ENCODE measurements at places on chromosomes 2 and 18. TPM values are rescaled to one million over a fixed set of nuclear protein-coding genes. Genes with fewer than 3 reads are reported as not detected.

- DNase-seq = no peak
Measured at GRCh38 chr2:100615471-100615870, 52.7 kb downstream of the PDCL3 start.

DNA sequence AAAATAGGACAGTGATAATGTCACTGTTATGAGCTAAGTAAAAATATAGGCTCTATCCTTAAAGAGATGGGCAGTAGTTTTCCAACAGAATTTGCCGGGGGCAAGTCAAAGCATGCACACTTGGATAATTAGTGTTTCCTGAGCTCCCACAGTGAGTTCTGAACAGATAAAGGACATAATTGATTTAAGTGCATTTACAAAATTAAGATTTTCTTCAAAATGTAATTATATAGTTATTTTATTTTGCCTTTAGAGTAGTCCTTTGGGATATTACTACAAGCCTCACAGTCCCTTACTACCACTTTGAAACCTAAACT is 107.6 kb downstream of the RAPGEF4 start:
- no peak for DNase-seq

GRCh38 chr2:236548179-236548921 is 21.3 kb upstream of the ACKR3 start:
- no peak for DNase-seq

GRCh38 chr2:134431838-134432434 is 178.1 kb downstream of the MGAT5 start:
- peak; percentile 71 for DNase-seq

DNA sequence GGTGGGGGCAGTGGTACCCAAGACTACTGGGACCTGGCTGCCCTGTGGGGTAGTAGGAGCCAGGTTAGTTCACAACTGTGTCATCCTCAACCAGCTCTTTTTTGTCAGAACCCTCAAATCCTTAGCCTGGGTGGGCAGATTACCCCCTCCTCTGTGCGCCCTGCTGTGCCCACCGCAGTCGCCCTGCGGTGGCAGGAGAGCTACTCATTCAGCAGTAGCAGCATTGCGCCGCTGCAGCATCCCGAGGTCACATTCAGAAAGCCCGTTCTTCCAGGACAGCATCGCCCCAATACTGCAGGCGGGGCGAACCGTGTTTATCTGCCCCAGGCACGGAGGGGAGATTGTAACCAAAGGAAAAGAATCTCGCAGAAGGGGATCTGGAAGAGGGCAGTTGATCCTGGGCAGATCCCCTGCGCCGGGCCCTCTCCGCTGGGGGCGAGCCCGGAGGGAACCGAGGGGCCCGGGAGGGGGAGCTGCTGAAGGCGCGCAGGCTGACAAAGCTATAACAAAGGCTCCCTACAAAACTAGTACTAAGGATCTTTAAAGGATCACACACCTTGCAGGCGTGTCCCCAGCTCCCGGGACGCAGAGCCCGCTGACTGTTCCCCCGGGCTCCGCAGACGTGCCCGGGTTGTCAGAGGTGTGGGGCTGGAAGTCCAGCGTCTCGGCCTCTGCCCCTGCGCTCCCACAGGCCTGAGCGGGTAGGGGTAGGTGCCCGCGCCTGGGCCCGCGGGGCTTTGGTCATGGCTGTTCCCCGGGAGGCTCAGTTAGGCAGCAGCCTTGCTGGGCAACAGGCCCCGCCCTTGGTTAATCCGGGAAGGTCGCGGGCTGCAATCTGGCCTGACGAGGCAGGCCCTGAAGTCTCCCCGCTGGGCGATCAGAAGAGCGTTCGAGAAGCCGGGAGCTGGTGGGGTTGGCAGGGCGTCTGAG is 13.2 kb downstream of the POU3F3 start:
- no peak for DNase-seq

GRCh38 chr18:31401156-31402025 is 24.8 kb downstream of the DSG4 start:
- DNase-seq = no peak

DNA sequence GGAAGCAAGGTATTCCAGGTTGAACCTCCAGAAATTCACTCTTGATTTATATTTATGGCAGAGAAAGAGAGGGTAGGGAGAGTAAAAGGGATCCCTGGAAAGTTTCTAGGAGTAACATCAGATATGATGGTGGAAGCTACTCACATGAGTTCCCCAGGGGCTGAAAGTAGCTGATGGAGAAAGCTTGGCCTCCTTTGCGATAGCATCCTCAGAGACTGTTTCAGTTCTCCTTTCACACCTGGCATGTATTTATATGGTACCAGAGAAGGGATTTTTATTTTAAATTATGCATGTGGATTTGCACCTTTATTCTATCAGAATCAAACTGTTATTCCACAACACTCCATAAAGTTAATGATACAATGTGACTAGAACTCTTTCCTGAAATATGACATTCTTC is 126.3 kb upstream of the OSR1 start:
- DNase-seq = no peak

- DNase-seq = no peak
Measured at GRCh38 chr2:84057917-84058560, 401.0 kb downstream of the SUCLG1 start.

DNA sequence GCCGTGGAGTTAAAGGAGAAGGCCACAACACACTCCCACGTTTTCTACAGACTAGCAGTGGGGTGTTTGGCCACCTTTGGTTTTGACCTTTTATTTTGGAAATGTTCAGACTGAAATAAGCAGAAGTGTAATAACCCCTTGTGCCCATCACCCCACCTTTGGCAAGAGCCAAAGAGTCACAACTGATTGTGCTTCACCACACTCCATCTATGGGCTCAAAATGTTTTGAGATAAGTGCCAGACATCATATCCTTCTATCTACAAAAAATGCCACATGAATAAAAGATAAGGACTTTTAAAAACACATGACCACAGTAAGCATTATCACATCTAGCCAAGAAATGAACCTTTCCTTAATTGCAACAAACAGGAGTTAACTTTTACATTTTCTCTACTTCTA is 9.9 kb upstream of the GPR35 start:
- no peak for DNase-seq

- no peak for DNase-seq
Measured at GRCh38 chr18:50065527-50065926, 129.4 kb downstream of the MYO5B start.

DNA sequence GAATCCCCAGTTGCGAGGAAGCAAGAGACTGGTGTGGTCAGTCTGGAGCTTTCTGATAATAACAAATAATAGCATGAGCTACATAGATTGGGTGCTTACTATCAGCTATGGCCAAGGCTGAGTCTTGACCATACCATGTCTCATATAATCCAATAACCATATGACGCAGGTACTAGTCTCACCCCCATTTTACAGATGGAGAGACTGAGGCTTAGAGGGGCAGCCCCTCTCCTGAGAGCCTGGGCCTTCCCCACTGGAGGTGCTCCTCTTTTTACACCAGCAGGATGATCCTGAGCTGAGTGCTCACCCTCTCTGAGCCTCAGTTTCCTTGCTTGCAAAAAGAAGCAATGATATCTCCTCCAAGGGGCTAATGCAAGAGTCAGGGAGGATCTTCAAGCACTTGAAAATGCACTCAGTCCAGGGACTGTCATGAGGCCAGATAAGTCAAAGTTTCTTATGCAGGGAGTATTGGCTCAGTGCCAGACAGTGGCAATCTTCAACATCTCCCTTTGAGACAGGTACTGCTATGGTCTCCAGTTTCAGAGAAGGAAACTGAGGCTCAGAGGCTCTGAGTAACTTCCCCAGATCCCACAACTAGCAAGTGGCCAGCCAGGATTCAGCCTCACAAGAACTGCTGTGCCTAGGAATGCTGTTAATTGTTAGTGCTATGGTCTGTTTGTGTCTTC is 149.7 kb downstream of the TFCP2L1 start:
- peak; percentile 6 for DNase-seq

- no peak for DNase-seq
Measured at GRCh38 chr2:215831296-215831913, 181.9 kb downstream of the MREG start.

GRCh38 chr2:165793161-165793778 is 777 bp downstream of the GALNT3 start:
- peak; percentile 95 for DNase-seq

The PROM2 gene
- 77.8 TPM for total RNA-seq

The LBX2 gene
- not detected for total RNA-seq

The DDX1 gene
- total RNA-seq = 62.6 TPM

The UPP2 gene
- not detected for total RNA-seq

The LOXL3 gene
- 12.4 TPM for total RNA-seq

The IL1RL2 gene
- 0.11 TPM for total RNA-seq

The RGPD5 gene
- 18.5 TPM for total RNA-seq

The CD28 gene
- total RNA-seq = not detected

The PROKR1 gene
- 0.12 TPM for total RNA-seq

The CD207 gene
- total RNA-seq = not detected

The DIPK1C gene
- total RNA-seq = not detected

The MYO5B gene
- 10.4 TPM for total RNA-seq

Measured in PC-3 (cell line).